ENCODE measurements at places on chromosomes 11 and 22. TPM values are rescaled to one million over a fixed set of nuclear protein-coding genes. Genes with fewer than 3 reads are reported as not detected.

DNA sequence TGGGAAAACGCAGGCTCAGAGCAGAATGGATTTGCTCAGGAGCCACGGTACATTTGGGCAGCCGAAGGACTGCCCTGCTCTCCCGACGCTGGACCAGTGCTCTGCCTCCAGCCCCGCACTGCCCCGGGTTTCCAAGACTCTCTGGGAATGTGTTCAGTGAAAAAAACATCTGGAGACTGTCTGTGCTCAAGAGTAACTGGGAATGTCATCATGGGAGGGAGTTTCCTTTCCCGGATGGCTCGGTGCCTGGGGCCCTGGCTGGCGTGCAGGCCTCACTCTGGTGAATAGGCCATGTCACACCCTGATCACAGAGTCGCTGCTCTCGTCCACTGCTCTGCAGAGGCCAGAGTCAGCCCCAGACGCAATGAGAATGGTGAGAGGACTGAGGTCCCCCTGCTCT lies 9.8 kb upstream of the APOL6 start:
- H3K4me1 ChIP-seq, result peaks cover 15% of the 10 kb centered on the region
- no peaks in the 10 kb centered on the region for H3K36me3 ChIP-seq
- no peaks in the 10 kb centered on the region for H3K27me3 ChIP-seq
- H3K27ac ChIP-seq, result peak overlapping the region; percentile 89

The GLB1L3 gene
- total RNA-seq, result not detected

DNA sequence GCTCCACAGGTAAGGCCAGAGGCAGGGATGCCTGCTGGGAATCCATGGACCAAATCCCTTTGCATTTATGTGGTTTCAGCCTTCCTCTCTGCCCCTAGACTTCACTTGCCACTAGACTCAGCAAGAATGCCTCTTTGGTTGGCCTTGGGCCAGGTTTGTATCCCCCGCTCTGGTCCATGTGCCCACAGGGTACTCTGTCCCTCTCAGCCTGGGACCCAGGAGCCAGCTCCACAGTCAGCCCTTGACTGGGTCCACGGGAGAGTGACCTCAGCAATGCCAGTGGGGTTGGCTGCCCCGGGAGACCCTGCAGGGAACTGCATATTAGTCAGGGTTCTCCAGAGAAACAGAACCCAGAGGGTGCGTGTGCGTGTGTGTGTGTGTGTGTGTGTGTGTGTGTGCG lies 28.3 kb upstream of the LINC01488 start:
- no peak overlapping the region for H3K27ac ChIP-seq
- H3K4me3 ChIP-seq, result no peak overlapping the region
- no peak for DNase-seq
- no peaks in the 10 kb centered on the region for H3K27me3 ChIP-seq

DNA sequence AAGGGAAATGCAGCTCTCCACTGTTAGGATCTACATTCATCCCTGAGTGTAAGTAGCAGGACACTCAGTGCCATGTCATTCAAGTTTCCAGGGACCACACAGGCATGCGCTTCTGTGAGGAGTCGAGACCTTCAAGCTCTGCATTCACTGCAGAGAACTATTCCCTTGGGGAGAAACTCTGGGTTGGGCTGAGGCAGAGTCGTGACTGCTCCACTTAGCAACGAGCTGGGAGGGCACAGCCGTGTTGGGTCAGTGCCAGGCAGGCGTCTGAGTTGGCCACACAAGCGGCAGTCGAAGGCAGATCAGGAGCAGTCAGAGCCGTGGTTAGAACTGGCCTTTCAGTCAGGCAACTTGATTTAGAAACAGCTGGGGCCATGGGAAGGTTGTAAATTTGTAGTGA lies 14.7 kb downstream of the MPEG1 start:
- no peak overlapping the region for H3K27ac ChIP-seq

- no peaks in the 10 kb centered on the region for H3K27me3 ChIP-seq
- no peak overlapping the region for H3K4me3 ChIP-seq
- H3K36me3 ChIP-seq, result no peaks in the 10 kb centered on the region
Observed at GRCh38 chr22:24232725-24233124, 12.2 kb downstream of the GGT5 start.

The GCAT gene
- total RNA-seq, result 13.1 TPM

The CNTF gene
- total RNA-seq, result not detected

DNA sequence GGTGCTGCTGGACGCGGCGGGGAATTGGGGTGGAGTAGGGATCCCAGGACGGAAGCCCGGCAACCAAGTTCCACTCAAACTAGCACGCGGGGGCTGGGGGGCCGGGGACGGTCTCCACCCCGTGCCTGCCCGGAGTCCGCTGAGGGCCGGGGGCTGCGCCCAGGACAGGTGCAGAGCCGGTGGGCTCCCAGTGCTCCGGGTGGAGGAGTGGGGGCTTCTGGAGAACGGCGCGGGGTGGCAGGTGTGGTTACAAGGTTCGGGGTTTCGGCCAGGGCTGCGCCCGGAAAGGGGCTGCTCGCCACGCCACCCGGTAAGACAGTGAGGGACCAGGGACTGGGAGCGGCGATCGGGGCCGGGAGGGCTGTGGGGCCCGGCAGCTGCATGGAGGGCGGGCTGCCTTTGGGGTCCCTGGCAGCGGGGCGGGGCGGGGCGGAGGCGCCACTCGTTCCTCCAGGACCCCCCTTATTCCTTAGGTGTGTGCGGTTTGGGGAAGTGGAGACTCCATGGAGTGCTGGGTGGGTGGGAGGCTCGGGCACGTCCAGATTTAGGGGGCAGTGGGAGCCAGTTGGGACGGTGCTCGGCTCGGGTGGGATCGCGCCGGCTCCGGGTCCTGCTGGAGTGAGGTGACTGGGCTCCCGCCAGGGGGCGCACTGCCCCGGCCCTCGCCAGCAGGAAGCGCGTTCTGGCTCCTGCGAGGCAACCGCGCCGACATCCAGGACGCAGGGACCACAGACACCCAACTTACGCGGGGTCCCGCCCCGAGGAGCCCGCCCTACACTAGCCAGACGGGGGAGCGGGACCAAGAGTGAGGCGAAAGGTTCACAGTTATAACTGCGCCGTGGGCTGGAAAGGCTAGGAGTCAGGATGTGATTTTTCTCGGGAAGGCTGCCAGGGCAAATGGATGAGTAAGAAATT lies 868 bp downstream of the TSPAN18 start:
- peak; percentile 86 for DNase-seq
- H3K4me1 ChIP-seq, result no peaks in the 10 kb centered on the region
- peak overlapping the region; percentile 58 for H3K4me3 ChIP-seq

The OR51E2 gene
- 0.29 TPM for total RNA-seq

- no peak overlapping the region for H3K27ac ChIP-seq
- H3K27me3 ChIP-seq, result no peaks in the 10 kb centered on the region
- H3K4me3 ChIP-seq, result no peak overlapping the region
- no peaks in the 10 kb centered on the region for H3K4me1 ChIP-seq
- no peaks in the 10 kb centered on the region for H3K36me3 ChIP-seq
- DNase-seq, result no peak
Observed at GRCh38 chr11:119258180-119258579, 52.0 kb downstream of the CBL start.

GRCh38 chr11:115342142-115342541 lies 162.1 kb downstream of the CADM1 start:
- no peak overlapping the region for H3K4me3 ChIP-seq
- H3K27ac ChIP-seq, result no peak overlapping the region
- no peak for DNase-seq
- no peaks in the 10 kb centered on the region for H3K4me1 ChIP-seq
